ENCODE measurements at places on chromosomes 4 and X. TPM values are rescaled to one million over a fixed set of nuclear protein-coding genes. Genes with fewer than 3 reads are reported as not detected.

CLDN34 gene
- 1.1 TPM for total RNA-seq

GRCh38 chrX:47697181-47697580 is 38.2 kb upstream of the UXT start:
- H3K27ac ChIP-seq, result no peak overlapping the region
- no peaks in the 10 kb centered on the region for H3K36me3 ChIP-seq
- H3K27me3 ChIP-seq, result no peaks in the 10 kb centered on the region
- no peak for DNase-seq
- H3K4me3 ChIP-seq, result no peak overlapping the region
- H3K4me1 ChIP-seq, result no peaks in the 10 kb centered on the region

VCX3B gene
- not detected for total RNA-seq

GRCh38 chr4:27123123-27123768 is 262.6 kb downstream of the STIM2 start:
- H3K27me3 ChIP-seq, result peaks cover 6% of the 10 kb centered on the region
- H3K27ac ChIP-seq, result no peak overlapping the region
- no peaks in the 10 kb centered on the region for H3K36me3 ChIP-seq
- H3K4me1 ChIP-seq, result no peaks in the 10 kb centered on the region

TRIM61 gene
- total RNA-seq, result not detected

GYG2 gene
- 9.6 TPM for total RNA-seq

DNA sequence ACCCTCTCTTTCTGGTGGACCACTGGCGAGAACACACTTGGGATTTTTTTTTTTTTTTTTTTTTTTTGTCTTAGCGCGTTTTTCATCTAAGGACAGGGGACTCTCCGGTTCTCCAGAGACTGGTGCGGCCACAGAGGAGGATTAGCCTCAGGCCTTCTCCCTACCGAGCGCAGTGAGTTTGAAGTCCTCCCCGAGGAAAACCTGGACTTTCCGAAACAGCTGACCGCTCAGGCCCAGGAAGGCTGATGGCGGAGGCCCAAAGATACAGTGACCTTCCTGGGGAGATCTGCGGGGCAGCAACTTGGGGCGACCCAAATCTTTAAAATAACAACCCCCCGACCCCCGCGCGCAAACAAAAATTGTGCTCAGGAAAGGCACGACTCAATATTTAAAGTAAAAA is 9.2 kb downstream of the NKX3-2 start:
- no peaks in the 10 kb centered on the region for H3K36me3 ChIP-seq
- no peak overlapping the region for H3K4me3 ChIP-seq
- no peak overlapping the region for H3K27ac ChIP-seq
- H3K27me3 ChIP-seq, result peaks cover 100% of the 10 kb centered on the region
- peaks cover 23% of the 10 kb centered on the region for H3K4me1 ChIP-seq
- DNase-seq, result no peak

Data from suprapubic skin (tissue), 4 donors.